GM18507 (cell line): ENCODE measurements at places on chromosomes 1 and 21.

- DNase-seq: no peak
Observed at GRCh38 chr1:145846201-145846612, 777 bp downstream of the NUDT17 start.

- no peak for DNase-seq
Observed at GRCh38 chr1:173925306-173926242, 8.4 kb upstream of the SERPINC1 start.

GRCh38 chr1:151817353-151817730 lies 12.1 kb upstream of the LINGO4 start:
- DNase-seq: no peak

- DNase-seq: no peak
Observed at GRCh38 chr1:15515022-15515663, 8.9 kb downstream of the CASP9 start.

DNA sequence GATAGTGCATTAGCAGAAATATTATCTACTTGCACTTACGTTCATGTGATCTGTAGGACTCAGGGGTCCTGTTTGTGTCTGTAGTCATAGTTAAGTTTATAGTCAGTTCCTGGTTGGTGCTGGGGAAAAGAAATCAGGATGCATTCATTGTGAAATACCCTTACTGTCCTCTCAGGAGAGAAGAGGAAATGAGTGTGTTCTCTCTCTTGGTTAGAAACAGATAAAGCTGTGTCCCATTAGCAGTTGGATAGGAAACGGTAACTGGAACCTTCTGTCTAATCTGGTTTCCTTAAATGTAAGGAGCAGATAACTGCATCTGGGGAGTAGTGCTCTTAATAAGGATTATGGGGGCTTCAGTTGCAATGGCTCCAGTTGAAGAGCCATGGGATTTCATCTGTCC lies 8.9 kb downstream of the SDCCAG8 start:
- DNase-seq: no peak

GRCh38 chr1:13749543-13750341 lies 49.8 kb downstream of the PRDM2 start:
- no peak for DNase-seq

DNA sequence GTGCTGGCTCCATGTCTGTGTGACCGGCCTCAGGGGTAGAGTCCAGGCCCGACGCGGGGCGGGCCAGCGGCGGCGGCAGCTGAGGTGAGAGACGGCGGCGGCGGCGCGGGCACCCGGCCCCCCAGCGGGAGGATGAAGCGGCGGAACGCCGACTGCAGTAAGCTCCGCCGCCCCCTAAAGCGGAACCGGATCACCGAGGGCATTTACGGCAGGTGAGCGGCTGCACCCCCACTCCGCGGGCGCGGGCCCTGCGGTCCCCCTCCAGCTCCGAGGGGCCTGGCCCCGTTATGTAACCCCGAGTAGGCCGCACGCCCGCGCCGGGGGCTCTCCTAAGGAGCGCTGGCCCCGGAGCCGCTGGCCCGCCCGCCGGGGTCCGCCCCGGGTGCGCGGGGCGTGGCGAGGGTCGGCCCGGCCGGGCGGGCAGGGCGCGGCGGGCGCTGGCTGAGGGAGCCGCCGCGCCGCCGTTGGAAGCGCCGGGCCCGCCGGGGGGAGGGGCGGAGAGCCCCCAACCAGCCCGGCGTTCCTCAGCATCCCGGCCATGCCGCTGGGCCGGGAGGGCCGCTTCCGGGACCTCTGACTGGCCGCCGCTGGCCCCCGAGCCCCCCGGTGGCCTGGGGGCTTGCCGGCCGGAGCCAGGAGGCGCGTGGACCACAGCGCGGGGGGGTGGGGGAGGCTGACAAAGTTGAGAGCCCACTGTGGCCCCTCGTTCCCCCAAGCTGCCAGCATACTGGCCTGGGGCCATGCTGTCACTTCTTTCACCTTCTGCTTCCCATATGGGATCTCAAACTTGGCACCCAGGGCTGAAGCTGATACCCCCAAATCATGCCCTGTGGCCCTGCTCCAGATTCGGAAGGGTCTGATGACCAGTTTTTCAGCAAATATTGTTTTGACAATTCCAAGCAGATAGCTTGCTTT lies 527 bp downstream of the MACO1 start:
- no peak for DNase-seq

GRCh38 chr1:19340387-19340937 lies 28.3 kb downstream of the SLC66A1 start:
- DNase-seq: no peak

GRCh38 chr21:18252256-18252655 lies 7.6 kb downstream of the CHODL start:
- no peak for DNase-seq

DNA sequence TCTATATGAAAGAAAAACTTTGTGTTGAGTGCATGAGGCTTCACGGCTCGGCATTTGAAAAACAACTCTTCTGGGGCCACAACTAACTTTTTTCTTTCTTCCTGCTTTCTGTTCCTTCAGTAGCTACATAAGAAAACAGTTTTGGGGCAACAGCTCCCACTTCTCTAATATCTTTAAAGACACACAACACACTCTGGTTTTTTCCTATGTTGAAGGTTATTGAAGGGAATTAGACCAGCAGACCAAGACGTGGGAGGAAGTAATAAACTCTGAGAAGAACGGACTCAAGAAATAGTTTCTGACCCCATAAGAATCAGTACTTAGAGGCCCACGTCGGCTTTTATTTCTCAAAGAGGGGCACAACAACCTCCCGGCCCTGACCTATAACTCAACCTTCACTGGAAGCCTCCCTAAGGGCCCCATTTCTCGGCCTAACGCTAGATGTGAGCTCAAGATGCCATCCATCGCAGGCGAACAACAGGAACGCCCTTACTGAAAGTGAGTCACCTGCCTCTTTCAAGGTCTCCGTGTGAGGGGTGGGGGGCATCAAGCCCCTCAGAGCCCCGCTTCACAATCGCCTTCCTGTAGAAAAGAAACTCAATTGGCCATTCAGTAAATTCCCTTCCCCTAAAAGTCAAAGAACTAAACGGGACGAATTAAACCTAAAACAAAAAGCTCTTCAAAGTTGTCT lies 844 bp downstream of the ZMYM6 start:
- no peak for DNase-seq

DNA sequence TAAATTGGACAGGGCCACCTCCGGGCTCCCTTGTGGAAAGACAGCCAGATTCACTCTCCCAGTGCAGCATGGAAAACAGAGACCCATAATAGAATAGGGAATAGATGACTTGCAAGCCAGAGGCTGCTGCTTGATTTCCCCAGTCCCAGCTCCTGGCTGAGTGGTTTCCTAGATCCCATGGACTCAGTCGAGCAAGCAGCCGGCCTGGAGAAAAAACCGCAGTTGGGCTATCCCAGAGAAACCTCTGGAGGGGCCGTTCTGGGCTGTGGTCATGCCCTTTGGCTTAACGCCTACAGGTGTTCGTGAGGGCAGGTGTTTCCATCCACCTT lies 61.7 kb downstream of the ELK4 start:
- no peak for DNase-seq

DNA sequence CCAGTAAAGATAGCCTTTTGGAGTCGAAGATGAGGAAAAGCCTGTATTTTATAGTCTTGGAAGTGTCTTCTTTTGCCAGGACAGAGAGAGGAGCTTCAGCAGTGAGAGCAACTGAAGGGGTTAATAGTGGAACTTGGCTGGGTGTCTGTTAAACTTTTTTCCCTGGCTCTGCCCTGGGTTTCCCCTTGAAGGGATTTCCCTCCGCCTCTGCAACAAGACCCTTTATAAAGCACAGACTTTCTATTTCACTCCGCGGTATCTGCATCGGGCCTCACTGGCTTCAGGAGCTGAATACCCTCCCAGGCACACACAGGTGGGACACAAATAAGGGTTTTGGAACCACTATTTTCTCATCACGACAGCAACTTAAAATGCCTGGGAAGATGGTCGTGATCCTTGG lies at the start of gene VCAM1:
Gene VCAM1 (plus strand): TSS at position 253 of the 400 bp plus-strand sequence. CDS start 119 bp downstream, at position 372.
- DNase-seq: no peak

- DNase-seq: no peak
Observed at GRCh38 chr1:64469116-64469976, 583 bp upstream of the CACHD1 start.

DNA sequence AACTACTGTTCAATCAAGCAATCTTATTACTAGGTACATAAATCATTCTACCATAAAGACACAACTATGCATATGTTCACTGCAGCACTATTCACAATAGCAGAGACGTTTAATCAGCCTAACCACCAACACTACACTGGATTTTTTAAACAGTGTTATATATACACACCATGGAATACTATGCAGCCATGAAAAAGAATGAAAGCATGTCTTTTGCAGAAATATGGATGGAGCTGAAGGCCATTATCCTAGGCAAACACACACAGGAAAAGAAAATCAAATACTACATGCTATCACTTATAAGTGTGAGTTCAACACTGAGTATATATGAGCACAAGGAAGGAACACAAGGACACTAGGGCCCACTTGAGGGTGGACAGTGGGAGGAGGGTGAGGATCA lies 159.2 kb downstream of the DPYD start:
- no peak for DNase-seq

- no peak for DNase-seq
Observed at GRCh38 chr1:36149973-36150295, 648 bp upstream of the TRAPPC3 start.

- DNase-seq: no peak
Observed at GRCh38 chr1:147243228-147243685, 773 bp downstream of the CHD1L start.

DNA sequence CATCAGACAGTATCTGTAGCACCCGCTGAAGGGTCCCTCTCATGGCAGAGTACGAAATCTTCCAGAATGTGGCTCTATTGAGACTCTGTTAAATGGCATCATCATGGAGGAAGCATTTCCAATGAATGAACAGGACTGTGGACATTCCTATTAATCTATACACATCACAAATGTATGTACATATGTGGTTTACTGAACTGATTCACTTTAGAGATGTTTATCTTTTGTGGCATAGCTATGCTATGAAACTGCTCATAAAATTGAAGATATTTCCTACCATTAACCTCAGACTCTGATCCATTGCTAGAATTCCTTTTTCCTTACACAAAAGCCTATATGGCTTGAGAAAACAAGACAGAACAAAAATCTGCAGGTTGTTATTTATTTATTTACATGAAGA lies 259.6 kb upstream of the RRP15 start:
- DNase-seq: no peak

DNA sequence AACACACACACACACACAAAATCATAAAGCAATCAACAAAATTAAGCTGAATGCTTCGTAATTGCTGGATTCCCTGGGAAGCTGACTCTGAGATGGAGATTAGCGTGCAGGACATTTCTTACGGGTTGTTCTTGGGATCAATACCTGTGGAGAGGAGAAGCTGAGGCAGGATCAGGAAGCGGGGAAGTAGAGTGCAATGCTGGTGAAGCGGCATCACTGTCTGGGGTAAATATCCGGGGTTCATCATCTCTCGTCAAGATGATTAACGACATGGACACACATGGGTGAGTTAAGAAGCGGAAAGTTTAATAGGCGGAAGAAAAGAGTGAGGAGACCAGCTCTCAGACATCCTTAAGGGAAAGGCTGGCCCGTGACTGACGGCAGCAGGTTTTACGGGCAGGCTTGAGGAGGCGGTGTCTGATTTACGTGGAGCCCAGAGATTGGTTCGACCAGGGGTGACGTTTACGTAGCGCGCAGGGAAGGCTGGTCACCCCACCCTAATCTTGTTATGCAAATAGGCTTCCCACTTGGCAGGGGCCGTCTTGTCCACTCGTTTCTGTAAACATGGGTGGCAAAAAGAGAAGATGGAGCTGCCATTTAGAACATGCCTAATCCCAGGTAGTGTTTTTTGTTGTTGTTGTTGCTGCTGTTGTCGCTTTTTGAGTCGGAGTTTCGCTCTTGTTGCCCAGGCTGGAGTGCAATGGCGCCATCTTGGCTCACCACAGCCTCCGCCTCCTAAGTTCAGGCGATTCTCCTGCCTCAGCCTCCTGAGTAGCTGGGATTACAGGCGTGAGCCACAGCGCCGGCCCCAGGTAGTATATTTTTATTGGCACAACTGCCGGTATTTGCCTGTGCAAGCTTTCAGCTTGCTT lies 135.6 kb upstream of the KCNJ15 start:
- DNase-seq: no peak

DNA sequence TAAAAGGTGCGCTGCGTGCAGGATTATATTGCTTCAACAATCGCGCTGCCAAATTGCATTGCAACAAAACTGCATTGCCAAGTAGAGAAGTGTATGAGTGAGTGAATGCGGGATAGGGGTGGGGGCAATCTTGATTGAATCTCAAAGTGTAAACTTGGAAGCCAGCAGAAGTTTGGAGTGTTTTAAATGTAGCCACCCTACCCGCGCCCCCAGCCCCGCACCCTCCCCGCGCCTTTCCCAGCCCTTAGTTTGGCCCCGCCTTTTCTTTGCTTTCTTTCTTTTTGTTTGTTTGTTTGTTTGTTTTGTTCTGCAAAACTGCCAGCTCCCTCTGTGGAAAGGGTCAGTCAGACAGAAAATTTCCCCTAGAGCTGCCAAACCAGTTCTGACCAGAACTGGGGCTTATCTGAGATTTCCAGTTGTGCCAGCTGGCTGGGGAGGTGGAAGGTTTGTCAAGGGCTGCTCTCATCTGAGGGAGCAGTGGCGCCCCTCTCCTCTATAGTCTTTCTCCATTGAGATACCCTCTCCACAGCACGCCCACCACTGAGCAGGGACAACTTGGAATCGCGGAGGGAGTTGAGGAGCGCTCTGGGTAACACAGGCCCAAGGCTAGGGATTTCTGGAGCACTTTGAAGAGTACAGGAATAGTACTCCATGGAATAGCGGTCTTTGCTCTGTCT lies 666 bp upstream of the BEND5 start:
- no peak for DNase-seq

GRCh38 chr1:33654267-33654834 lies 181.9 kb downstream of the ZSCAN20 start:
- DNase-seq: no peak

GRCh38 chr1:180199018-180199417 lies 31.0 kb upstream of the LHX4 start:
- no peak for DNase-seq

- no peak for DNase-seq
Observed at GRCh38 chr1:209531549-209531948, 52.0 kb upstream of the CAMK1G start.

DNA sequence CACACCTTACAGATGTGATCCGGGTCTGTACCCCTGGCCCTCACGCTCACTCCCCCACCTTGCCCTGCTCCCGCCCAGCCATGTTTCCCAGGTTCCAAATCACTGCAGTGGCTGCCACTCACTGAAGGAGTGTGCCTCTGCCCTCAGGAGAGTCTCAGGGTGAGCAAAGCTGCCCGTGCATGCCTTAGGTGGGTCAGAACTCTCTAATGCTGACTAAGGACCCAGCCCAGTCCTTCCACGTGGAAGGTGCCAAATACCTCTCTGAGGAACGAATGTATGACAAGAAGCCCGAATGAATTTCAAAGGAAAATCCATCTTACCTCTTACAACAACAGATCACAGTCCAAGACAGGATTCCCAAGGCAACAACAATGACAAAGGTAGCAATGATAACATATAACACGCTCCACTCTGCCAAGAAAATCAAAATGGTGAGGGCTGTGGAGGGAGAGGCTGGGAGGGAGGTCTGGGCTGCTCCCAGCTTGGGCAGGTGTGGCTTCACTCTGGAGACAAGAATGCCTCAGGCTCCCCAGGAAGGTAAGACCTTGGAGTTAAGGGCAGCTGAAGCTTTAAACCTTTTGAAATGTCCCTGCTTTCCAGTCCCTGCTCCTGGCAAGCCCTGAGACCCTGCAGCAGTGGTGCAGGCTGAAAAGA lies 115.2 kb downstream of the KIAA0319L start:
- no peak for DNase-seq

- no peak for DNase-seq
Observed at GRCh38 chr1:162145280-162145965, 75.9 kb downstream of the NOS1AP start.
